ENCODE measurements at places on chromosomes 3 and 15.

- ATAC-seq, result no peak
Observed at GRCh38 chr3:181629029-181629428, 82.7 kb upstream of the SOX2 start.

- ATAC-seq, result no peak
Observed at GRCh38 chr15:64343222-64343621, 12.8 kb downstream of the CSNK1G1 start.

GRCh38 chr15:58921267-58921790 lies 12.2 kb downstream of the SLTM start:
- ATAC-seq, result no peak

DNA sequence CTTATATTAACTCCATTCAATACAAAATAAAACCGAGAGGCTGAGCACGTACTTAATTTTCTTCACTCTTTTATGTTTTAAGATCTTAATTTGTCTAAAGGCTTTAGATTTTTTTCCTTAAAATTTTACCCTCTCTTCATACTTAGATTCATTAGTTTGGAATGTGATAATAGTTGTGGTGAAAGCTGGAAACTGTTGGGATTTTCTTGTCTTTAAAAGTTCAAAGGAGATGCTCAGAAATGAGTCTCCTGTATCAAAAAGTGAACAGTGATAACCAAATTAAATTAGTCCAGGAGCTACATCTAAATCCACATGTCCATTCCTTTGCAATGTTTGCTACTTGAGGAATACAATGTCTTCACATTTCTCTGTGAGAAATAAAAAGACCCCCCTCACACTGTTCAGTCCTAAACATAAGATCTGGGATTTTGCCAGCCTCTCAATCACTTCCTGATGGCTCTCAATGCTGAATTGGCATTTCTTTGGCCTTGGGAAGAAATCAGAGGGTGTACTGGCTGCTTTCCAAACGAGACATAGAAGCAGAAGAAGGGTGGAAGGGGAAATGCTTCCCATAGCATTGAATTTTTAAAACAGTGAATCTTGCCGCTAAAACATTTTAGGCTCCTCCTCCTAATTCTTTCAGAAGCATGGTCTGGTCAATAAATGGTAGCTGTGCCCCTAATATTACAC lies 245.0 kb downstream of the SHOX2 start:
- no peak for ATAC-seq

DNA sequence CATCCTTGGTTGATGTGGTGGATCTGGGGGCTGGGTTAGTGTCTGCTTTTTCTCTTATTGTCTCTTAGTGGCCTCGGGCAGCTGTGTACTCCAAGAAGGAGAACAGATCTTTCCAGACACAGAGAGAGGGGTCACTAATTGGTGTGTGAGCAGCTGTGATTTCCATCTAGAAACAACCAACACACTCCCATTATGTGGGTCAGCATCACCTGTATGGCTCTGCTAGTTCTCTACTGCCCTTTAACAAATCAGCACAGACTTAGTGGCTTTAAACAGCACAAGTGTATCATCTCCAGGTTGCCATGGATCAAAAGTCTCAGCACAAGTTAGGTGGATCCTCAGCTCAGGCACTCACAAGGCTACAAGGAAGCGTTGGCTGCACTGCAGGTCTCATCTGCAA lies 156.8 kb downstream of the LRTM1 start:
- no peak for ATAC-seq

- no peak for ATAC-seq
Observed at GRCh38 chr15:44798826-44799225, 62.5 kb downstream of the TRIM69 start.
